ENCODE measurements at places on chromosomes 12 and 14.
A peak's percentile ranks its signal among the peaks of the same experiment; 100 is the strongest.

DNA sequence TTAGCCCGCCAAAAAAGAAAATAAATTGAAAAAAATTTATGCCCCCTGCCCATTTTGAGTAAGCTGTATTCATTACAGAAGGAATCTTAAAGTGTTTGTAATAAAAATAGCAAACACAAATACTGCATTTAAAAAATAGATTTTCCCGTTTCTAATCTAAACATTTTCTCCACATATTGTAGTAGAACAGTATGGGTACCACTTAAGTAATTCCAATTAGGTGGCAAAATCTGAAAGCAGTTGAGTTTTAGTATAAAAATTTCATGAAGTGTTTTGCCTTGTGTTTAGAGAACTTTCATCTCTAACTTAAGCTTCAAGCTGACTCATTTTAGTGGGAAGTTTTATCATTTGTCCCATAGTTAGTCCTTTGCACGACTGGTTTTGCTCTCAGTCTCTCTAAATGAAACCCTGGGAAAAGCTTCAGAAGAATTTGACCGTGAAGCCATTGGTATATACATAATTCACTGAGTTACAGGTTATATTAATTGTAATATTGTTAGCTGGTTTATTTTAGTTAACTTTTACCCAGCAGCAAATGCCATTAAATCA lies 214.6 kb downstream of the ERC1 start:
- peak; percentile 10 for DNase-seq

GRCh38 chr12:64992641-64993040 lies 128.5 kb downstream of the WIF1 start:
- DNase-seq: no peak

- DNase-seq: no peak
Measured at GRCh38 chr12:51722431-51722830, 126.1 kb downstream of the FIGNL2 start.

- no peak for DNase-seq
Measured at GRCh38 chr12:111173836-111174235, 195.1 kb downstream of the PHETA1 start.

DNA sequence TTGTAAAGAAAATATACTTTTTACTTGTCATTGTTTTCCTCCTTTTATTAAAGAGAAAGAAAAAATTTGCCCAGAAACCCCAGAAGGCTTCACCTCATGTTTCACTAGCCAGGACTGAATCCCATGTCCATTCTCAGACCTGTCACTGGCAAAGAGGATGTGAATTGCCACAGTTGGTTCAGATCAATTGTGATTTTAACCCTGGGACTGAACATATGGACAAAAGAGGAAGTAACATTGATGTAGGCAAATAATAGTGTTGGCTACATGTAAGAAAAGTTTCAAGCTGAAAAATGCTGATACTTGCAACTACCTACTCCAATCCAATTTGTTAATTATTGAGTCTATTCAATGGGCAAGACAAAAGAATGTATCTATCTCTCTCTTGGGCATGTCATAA lies 8.6 kb upstream of the CCDC196 start:
- DNase-seq: no peak
